Erythroblast (primary cell): ENCODE measurements at places on chromosomes 16 and 17.

- no peak for DNase-seq
These were observed at the start of gene IL21R for GRCh38 chr16:27401768-27402568. Gene IL21R (plus strand): TSS chr16:27402174. CDS start chr16:27430072, 27,898 bp downstream.

GRCh38 chr17:75011401-75012095 is 922 bp upstream of the MRPL58 start:
- no peak for DNase-seq

DNA sequence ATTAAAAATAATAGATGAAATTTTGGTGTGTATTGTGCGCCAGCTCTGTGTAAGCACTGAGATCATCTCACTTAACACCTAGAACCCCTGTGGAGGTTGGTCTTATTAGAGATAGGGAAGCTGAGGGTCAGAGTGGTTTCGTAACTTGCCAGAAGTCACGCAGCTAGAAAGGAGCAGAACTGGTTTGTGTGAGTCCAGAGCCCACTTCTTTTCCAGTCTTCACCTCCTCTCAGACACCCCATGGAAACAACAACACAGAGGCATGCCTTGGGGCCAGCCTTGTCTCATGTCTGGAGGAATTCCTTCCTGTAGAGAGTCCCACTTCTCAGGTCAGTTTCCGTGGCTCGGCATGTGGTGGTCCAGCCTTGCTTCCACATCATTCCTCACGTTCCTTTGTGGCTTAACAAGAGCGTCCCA is 16.5 kb downstream of the YPEL2 start:
- DNase-seq = no peak

- no peak for DNase-seq
These were observed 825.4 kb downstream of the KCNJ18 start for GRCh38 chr17:22517716-22518115.

DNA sequence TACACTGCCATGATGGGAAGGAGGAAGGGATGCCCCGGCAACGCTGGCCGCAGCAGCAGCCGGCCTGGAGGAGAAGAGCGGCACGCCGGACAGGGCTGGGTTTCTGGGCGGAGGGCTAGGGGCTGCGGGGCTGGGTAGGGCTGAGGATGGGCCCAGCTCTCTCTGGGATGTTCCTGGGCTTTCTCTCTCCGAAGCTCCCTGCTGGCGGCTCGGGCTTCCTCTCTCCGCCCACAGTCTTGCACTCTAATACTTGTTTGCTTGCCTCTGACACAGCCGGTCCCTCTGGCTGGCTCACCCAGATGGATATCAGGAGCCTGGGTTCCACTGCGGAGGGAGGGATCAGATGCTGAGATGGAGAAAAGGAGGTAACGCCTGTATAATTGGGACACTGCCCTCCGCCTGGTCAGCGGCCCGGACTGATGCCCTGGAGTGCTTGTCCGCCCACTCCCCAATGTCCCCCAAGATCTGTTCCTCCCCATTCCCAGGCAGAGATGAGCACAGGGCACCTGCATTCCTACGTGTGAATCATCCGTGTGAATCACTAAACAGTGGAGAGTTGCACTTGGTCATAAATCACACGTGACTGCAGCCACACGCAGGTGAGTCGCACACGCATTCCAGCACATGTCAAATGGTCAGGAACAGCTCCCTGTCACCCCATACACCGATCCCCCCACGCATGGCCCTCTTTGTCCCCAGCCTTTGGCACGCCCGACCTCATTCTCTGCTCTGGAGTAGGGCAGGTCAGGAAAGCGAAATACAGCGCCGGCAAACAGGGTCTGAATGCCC is at the start of gene ALOXE3:
Gene ALOXE3, minus strand, starts transcription at position 535 of the 789 bp plus-strand sequence. Its CDS starts 524 bp downstream, at position 11.
- peak; percentile 50 for DNase-seq

DNA sequence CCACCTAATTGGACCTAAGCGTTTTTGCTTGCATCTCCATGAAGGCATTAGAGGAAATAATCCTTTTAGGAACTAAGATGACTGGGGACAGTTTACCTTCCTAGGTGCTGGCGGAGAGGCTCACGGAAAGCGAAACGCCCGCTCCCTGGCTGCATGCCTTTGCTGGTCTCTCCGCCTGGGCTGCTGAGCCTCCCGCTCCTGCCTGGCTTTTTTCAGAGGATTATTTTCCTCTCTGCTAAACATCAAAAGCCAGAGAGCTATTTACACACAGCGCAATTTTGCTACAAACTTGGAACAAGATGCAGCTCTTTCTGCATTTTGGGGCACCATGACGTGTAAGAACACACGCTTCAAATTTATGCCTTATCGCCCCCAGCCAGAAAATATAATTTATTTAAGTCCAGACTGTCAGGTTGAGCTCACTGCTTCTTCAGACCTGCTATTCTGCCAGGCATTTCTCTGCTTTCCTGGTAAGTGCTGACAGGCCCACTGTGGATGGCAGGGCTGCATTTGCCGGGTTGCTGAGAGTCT is 124.4 kb downstream of the SPACA3 start:
- DNase-seq = no peak

- DNase-seq = no peak
These were observed 5.0 kb downstream of the IGFBP4 start for GRCh38 chr17:40448213-40448638.

DNA sequence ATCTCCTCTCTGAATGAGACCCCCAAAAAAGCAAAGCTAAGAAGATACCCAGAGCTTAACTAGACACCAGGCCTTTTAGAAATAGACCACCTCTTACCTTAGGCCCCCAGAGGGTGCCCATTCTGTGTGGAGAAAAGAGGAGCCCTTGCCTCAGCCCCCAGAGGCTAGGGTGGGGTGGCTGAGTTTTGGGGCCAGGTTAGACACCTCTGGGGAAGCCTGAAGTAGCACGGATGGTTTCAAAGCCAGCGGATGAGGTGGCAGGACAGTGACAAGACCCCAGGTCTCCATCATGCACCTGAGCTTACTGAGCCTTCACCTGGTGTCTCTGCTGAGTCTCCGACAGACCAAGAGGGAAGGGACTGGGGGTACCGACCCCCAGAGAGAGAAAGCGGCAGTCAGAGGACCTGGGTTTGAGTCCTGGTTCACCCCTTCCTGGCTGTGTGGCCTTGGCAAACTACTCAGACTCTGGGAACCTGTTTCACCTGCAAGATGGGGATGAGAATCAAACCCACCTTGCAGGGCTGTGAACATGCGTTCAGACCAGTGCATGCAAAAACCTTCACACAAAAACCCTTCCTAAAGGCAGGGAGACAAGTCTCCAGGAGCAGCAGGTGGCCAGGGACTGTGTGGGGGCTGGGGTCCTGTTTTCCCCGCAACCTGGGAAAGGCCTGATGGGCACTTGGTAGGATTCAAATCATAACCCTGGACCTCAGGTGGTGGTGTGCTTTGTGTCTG is 7.7 kb downstream of the SCGB1C2 start:
- DNase-seq = no peak

- DNase-seq = no peak
These were observed 151.7 kb downstream of the ANKFN1 start for GRCh38 chr17:56305007-56305406.

DNA sequence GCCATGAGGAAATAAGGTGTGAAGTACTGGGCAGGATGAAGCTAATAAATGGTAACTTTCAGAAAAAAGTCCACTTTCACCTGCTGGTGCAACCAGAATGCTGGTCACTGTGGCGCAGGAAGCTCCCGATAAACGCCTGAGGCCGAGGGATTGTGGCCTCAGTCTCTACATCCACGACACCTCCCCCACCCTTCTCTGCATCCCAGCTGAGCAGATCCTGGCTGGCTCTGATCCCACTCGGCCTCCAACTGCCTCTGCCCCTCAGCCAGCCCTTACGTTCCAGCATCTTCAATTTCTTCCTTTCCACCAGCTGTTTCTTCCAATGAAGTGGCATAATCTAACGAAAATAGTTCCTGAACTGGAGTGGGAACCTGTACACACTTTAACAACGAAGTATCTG is 49.5 kb downstream of the COX4I1 start:
- no peak for DNase-seq

DNA sequence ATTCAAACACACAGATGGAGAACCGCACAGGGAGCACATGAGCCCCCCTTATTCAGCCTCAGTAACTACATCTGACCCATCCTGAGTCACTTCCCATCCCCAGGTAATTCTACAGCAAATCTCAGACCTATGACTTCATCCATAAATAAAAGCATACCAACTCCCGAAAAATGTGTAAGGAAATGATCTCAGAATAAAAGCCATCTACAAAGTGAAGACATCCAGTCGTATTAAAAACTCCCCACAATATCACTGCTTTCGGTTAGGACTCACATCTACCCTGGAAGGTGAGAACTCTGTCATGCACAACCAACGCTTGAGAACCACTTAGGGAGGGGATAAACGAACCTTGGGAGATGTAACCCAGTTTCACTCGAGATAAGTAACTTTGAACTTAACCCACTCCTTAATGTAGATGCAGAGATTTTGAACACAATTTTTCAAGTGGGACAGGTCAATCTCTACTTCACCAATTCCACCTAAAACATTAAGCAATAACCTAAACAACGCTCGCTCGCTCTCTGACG is 1.3 kb downstream of the USP36 start:
- DNase-seq = no peak

GRCh38 chr17:34999456-34999855 is 19.1 kb downstream of the LIG3 start:
- no peak for DNase-seq

- DNase-seq = no peak
These were observed 157.3 kb downstream of the VPS53 start for GRCh38 chr17:557371-557770.

DNA sequence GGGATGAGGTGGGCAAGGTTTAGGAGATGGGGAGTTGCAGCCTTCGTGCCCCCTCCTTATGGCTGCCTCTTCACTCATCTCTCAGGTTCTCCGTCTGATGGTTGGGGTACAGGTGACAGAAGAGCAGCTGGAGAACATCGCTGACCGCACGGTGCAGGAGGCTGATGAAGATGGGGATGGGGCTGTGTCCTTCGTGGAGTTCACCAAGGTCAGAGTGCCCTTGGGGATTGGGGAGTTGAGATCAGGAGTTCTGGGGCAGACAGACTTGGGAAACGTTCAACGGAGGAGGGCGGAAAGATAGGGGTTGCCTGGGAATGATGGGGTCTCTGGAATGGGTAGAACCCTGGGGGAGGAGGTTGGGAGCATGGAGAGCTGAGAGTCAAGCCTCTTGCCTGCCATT is 2.3 kb downstream of the CHP2 start:
- no peak for DNase-seq

GRCh38 chr16:87053016-87053982 is 263.9 kb downstream of the C16orf95 start:
- peak; percentile 71 for DNase-seq

DNA sequence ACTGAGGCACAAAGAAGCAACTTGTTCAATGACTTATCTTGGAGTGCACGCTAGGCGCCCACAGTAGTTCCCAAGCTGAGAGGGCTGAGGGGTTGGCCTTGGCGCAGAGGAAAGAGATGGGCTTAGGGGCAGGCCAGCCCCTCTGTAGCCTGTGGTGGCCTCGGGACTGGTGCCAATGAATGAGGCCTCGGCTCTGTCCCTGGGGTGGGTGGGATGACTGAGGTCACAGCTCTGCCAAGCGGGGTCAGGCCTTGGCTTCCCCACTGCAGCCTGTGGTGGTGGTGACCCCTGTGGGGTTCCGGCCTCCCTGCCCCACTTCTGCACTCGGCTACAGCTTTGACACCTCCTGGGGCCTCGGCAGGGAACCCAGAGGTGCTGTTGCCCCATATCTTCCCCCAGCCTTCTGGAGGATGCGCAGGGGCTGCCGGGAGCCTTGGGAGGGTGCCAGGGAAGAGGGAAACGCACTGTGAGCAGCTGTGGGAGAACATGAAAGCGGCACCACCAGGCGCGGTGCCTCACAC is 46.0 kb downstream of the BEAN1 start:
- DNase-seq = no peak

DNA sequence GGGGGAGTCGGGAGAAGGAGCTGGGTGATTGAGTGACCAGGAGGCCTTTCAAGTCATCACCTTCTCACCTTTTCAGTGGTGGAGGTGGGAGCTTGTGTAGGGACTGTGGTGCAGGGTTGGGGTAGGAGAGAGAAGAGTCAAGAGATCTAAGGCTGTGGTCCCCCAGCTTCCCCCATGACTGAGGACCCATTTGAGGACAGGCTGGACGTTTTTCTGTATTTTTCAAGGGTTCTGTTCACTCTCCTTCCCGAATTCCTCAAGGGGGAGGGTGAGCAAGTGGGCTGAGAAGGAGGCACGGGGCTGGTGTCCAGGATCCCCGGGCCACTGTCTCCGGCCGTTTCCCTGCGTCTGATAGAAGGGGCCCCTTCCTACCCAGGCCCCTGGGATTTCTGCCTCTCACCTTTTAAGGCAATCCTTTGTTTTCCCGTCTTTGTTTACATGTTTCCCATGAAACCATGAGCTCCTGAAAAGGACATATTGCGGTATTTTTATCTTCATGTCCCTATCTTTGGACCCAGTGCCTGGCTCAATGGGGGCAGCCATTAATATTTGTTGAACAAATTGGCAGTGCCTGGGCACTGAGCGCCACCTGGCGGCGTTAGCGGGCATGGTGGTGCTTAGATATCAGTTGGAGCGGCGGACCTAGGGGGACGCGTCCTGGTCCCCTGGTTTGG is 9.2 kb upstream of the CD300A start:
- DNase-seq = peak; percentile 84

DNA sequence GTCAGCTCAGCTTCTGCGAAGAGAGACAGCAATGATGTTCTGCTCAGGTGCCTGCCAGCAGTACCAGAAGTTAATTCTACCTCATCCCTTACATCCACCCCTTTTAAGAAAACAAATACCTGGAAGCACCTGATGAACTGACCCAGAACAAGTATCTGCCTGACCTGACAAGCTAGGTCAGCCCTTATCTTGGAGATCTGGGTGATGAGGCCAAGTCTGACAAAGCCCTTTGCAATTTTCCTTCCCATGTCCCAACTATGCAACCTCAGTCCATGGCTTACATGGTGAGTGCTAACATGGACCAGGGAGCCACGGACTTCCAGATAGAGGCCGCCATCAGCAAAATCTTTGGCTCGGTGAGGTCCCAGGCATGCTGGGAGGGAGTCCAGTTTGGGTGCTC is 3.6 kb downstream of the ACADVL start:
- DNase-seq = no peak

DNA sequence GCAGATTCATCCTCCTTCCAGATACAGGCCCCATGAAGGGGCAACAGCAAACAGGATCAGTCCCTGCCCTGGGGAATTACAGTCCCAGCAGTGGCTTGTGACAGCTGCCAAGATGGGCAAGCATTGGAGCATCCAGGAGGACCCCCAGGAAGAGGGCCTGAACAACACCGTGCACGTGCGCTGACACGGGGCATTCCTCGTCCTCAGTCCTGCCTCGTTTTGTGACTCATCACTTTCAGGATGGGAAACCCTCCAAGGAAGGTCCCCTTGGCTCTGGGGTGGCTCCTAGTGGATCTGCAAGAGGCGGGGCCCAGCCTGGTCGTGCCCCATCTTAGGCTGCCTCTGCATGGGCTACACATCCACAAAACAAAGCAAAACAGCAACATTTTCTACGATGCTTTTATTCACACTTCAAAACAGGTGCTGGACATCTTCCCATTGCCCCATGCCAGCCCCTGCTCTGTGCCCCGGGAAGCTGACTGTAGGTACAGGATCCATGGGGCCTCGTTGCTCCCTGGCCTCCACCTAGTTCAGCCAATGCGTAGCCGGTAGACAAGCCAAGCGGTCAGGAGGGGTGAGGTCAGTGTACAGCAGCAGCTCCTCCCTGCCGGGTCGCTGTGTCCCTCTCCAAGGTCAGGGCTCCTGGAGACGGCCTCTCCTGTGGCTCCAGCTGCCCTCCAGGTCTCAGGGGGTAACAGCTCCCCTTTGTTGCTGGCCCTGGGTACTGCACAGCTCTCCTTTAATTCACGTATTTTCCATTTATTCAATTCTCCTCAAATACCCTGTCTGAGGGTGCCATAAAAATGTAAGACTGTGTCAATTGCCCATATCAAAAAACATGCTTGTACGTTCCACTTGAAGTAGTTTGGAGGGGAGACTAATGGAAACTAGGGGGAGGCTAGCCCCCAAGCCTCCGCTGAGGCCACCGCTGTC is 32.2 kb downstream of the ACTG1 start:
- no peak for DNase-seq

GRCh38 chr16:4677994-4678393 is 15.4 kb upstream of the NUDT16L1 start:
- DNase-seq = no peak
